Naive thymus-derived CD4-positive, alpha-beta T cell (primary cell): ENCODE measurements at places on chromosomes 11 and 22. TPM values are rescaled to one million over a fixed set of nuclear protein-coding genes. Genes with fewer than 3 reads are reported as not detected.
A peak's percentile ranks its signal among the peaks of the same experiment; 100 is the strongest.

- H3K27me3 ChIP-seq, result no peaks in the 10 kb centered on the region
- no peaks in the 10 kb centered on the region for H3K4me1 ChIP-seq
- no peak for DNase-seq
- no peak overlapping the region for H3K27ac ChIP-seq
Observed at GRCh38 chr11:115311949-115312348, 192.3 kb downstream of the CADM1 start.

- H3K4me1 ChIP-seq, result peaks cover 9% of the 10 kb centered on the region
- no peaks in the 10 kb centered on the region for H3K36me3 ChIP-seq
- peak; percentile 57 for DNase-seq
- peaks cover 5% of the 10 kb centered on the region for H3K27me3 ChIP-seq
- peak overlapping the region; percentile 21 for H3K27ac ChIP-seq
Observed at GRCh38 chr11:45899448-45900174, 7.5 kb downstream of the FREY1 start.

DNA sequence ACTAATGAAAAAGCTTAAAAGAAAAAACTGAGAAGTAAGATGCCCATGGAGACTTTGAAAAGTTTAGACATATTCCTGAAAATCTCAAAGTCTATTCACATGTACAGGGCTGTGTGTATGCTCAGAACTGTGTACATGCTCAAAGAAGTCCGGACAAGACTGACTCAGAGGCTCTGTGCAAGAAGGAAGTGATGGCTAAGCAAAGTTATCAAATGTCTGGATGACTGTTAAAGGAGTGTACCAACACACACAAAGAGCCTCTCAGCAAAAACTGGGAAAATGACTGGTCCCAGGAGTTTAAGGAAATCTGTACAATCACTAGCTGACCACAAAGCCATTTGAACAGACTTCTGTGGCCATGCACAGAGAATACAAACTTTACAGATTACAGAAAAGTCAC, 33.1 kb upstream of the ARHGAP32 start:
- DNase-seq, result no peak
- H3K4me3 ChIP-seq, result no peak overlapping the region
- H3K27me3 ChIP-seq, result no peaks in the 10 kb centered on the region
- H3K36me3 ChIP-seq, result no peaks in the 10 kb centered on the region
- no peaks in the 10 kb centered on the region for H3K4me1 ChIP-seq

ADM2 gene
- total RNA-seq, result 4.0 TPM

ALKBH8 gene
- total RNA-seq, result 16.5 TPM

DNA sequence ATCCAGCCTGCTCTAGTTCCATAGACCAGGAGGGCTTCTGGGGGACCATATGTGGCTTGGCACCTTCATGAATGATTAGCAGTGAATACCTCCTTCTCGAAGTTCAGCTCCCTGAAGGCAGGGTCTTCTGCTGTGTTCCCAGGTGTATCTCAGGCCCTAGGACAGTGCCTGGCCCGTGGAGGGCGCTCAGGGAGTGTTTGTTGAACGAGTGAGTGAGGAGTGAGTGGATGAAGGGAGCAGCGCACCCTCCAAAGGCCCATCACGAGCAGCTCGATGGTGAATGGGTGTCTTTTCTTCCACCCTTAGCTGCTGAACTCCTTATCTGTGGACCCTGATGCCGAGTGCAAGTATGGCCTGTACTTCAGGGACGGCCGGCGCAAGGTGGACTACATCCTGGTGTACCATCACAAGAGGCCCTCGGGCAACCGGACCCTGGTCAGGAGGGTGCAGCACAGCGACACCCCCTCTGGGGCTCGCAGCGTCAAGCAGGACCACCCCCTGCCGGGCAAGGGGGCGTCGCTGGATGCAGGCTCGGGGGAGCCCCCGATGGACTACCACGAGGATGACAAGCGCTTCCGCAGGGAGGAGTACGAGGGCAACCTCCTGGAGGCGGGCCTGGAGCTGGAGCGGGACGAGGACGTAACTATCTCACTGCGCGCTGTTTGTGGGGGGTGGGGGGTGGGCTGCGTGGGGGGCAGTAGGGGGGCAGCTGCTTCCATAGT, 9.5 kb downstream of the ANO1 start:
- H3K27ac ChIP-seq, result no peak overlapping the region
- no peaks in the 10 kb centered on the region for H3K36me3 ChIP-seq
- H3K4me3 ChIP-seq, result no peak overlapping the region
- H3K4me1 ChIP-seq, result no peaks in the 10 kb centered on the region
